ENCODE measurements at places on chromosomes 11 and 22.

DNA sequence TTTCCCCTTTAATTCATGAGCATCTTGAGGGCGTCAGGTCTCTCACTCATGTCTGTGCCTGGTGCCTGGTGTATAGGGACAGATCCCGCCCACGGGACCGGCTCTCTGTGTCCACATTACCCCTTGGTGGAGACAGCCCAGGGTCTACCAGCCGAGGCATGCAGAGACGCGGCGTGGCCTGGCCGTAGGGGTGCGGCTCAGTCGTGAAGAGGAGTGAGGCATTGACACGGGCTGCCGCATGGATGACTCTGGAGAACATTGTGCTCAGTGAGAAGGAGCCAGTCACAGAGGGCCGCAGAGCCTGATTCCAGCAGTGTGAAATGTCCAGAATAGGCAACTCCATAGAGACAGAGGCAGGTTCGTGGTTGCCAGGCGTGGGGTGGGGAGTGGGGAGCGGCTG, 209.8 kb downstream of the TBC1D22A start:
- no peak for DNase-seq

DNA sequence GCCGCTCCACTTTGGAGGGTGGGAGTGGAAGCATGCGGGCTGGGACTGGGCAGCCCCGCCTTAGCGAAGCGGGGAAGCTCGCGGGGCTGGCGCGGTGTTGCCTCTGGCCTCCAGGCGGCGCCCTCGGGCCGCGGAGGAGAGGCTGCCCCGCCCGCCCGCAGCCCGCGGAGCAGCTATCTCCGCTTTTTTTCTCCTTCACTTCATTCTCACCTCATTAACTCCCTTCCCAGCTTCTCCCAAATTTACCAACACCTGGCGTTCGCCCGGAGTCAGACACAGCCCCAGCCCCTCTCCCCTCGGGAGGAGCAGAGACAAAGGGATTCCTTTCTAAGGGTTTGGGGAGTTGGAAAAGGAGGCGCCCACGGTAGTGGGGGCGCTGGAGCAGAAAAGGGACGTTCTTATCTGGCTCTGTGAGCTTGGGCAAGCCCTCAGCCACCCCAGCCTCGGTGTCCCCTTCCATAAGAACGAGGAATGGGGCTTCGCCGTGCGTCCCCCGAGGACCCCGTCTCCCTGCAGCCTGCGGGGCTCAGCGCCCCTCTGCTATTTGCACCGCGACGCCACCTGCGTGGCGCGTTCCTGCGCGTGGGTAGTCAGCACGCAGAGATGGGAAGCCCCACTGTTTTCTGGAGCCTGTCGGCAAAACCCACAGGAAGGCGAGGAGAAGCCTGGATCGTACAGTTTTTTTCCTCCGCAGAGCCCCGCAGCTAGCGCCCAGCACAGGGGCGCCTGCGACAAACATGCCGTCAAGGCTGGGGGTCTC, 1.5 kb upstream of the WNT11 start:
- DNase-seq: peak; percentile 57

GRCh38 chr11:66479394-66480116, 679 bp upstream of the DPP3 start:
- no peak for DNase-seq

DNA sequence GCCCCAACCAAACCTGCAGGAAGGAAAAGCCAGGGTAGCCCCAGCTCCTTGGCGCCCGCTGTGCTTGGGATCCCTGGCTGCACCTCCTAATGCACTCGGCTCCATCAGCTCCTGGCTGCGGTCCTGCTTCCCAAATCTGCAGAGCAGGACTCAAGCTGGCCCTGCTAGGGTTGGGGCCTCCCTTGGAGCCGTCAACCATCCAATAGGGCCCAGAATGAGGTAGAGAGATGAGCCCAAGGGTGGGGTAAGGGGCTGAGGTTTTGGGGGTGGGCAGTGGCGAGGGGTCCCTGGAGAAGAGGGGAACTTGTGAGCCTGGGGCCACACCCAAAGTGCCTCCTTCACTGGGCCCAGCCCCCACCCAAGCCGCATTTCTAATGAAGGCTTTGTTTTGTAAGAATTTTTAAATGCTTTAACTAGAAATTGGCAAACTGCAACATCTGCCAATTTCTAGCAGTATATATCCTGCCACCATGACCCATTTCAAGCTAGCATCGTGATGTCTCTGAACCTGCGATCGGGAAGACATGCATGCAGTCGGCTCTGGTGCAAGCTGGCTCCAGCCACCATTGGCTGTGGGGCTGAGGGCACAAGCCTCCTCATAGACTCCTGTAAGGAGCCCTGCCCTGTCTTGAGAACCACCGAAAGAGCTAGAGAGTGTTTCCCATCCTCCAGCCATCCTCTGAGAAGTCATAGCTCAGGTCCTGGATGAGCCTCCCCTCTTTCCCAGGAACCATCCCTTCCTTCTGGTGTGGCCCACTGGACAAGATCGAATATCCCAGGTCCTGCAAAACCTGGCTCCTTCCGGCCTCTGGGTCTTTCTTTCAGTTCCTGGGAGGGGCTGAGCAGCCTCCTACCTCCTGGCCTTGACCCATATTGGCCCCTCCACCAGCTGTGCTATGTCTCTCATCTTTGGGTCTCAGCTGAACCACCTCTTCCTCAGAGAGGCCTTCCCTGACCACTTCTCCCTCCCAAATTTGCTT, 15.5 kb downstream of the C1QTNF6 start:
- no peak for DNase-seq

GRCh38 chr11:64545619-64546018, 45.4 kb upstream of the SLC22A12 start:
- no peak for DNase-seq

DNA sequence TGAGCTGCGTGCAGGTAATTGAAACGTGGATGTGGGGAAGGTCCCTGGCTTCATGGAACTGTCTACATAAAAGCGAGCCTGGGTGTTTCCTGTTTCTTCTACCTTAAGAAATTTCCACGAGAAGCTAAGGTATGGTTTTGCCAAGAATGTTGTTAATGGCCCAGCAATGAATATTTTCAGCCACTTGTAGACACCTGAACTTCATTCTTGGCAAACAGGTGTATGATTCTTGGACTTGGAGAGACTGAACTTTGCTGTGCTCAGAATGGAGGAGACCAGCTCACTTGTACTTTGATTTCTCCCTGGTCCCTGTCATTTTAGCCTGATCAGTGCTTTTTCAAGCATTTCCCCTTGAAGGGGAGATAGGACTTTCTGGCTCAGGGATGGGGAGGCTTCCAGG, 20.8 kb downstream of the LRP5 start:
- DNase-seq: no peak

DNA sequence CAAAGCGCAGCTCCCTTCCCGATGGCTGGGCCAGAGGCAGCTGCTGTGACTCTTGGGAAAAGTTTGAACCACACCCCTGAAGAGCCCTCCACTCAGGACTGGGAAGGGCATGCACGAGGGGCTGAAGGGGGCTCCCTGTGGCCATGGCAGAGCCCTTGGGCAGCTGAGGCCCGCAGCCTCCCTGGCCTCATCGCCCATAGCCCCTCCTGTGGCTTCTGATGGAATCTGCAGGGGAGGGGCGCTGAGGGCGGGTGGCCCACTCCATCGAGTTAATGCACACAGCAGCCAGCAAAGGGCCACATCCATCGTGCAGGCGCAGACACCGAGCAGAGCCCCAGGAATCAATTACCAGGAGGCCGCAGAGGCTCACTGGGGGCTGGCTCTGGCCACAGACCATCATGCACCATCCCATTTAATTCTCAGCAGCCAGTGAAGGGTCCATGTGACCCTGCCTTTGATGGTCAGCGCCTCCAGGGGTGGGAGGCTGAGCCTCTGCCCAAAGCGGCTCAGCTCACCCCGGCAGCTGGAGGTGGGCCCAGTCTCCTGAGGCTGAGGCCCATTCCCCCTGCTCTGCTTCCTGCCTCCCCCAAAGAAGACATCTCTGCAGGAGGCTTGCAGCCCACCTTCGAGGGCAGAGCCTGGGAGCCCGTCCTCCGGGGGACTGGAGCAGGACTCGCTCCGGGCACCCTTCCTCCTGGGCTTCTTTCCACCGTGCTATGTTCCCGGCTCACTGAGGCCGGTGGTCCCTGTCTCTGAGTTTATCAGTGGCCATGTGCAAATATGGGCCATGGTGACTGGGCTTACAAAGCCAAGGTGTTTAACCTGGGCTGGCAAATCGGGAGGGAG, 1410.2 kb downstream of the BRD1 start:
- no peak for DNase-seq

DNA sequence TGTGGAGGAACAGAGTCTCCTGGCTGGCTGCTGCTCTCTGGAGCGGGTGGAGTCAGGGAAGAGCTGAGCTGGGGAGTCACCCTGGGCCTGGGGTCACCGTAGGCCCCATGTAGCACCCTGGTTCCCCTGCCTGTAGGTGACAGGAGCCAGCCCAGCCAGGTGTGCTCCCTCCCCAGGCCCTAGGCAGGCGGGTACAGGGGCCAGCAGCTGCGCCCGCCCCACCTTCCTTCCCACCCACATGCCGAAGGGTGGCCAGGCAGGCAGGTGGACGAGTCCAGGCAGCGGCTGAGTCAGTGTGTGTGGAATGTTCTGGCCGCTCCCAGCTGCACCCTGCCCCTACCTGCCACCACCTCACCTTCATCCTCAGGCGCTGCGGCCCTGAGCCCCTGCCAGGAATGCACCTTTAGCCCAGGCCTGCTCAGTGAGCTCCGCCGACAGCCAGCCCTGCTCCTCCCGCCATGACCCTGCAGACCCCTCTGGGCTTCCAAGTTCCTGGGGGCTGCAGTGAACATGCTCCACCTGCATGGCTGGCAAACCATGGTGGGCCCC, 654 bp upstream of the SYT8 start:
- DNase-seq: no peak

DNA sequence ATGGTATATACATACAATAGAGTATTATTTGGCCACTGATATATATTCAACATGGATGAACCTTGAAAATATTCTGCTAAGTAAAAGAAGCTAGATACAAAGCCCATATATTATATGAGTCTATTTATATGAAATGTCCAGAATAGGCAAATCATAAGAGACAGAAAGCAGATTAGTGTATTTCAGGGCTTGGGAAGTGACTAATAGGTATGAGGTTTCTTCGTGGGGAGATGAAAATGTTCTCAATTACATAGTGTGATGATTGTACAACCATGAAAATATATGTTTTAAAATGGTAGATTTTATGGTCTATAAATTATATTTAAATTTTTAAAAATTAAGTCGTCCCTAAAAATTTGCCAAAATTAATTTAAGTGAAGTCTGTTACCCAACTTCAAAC, 92.2 kb downstream of the STK33 start:
- no peak for DNase-seq

GRCh38 chr11:87338046-87338639, 300.4 kb downstream of the TMEM135 start:
- no peak for DNase-seq

- DNase-seq: peak; percentile 71
These were observed 31.2 kb downstream of the CD82 start for GRCh38 chr11:44596525-44597276.

- DNase-seq: peak; percentile 26
These were observed 10.4 kb upstream of the SREBF2 start for GRCh38 chr22:41822317-41823057.

DNA sequence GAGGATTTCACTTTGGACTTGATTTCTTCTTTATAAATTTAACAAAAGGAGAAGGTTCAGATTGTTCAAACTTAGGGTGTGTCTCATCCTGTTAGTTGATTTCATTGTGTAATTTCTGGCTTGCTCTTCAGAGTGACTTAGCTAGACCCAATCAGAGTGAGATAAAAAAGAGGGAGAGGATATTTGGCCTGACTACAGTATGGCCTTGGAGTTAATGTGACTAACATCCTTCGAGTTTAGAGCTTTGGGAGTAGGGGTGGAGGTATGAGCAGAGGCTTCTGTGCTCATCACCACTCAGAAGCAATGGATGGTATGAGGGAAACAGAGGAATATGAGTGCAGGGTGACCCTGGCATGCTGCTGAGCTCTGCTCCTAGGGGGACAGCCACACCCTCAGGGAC, 114.2 kb downstream of the ME3 start:
- no peak for DNase-seq

GRCh38 chr22:47091921-47092700, 329.7 kb downstream of the TBC1D22A start:
- no peak for DNase-seq

- no peak for DNase-seq
These were observed 54.7 kb upstream of the NECTIN1 start for GRCh38 chr11:119783466-119784400.

DNA sequence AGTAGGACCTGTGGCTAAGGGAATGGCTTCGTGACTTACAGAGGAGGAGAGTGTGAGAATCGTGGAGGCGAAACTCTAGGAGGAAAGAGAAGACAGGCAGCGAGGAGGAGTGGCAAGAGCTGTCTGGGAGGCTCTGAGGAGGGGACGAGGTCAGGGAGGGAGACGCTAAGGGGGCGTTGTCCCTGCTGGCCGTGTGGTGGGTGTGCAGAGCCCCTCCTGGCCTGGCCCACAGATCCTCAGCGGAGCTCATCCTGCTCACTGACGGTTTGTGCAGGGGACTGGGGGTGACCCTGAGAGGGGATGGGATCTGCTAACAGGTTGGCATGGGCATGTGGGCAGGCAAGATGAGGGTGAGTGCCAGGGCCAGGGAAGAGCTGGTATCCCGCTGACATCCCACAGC, 56.5 kb upstream of the PRR5 start:
- DNase-seq: no peak

DNA sequence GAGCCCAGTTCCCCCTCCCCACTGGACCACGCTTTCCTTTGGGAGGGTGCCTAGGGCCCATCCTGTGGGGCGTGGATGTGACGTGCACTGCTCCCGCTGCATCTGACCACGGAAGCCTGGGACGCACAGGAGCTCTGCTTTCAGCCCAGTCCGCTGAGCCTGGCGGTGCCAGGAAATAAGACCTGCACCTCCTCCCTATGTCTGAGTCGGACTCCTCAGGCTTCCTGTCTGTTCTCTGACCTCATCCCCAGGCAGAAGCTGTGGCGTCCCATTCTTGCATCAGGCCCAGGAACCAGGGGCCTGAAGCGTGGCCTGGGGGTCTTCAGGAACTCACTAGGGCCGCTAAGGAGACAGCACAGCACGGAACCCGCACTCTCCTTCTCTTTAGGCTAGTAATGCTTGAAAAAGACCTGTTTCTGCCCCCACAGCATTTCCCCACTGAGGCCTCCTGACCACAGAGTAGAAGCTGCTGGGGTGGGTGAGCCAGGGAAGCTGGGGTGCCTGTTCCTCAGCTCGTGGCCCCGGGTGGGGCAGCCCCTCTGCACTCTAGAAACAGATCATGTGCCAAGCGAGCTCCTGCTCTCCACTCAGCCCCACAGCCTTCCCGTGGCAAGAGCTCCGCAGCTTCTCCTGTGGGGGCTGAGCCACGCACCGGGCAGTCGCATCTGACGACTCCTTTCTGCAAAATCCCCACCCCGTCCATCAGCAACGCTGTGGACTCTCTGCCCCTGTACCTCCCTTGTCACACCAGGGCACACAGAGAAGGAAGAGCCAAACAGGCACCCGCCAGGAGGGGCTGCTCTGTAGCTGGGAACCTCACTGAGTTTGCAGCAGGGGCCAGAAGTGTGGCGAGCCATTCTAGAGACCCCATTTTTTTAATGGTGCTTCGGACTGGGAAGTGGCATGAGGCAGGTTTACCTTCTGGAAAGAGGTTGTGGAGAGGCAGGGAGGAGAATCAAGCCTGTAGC, 22.6 kb downstream of the MOV10L1 start:
- no peak for DNase-seq

Data from activated CD4-positive, alpha-beta T cell treated with anti-CD3 and anti-CD28 coated beads, Interleukin-2, amount 50 U/mL, for 24 hours (primary cell).